Stimulated activated CD4-positive, alpha-beta T cell treated with anti-CD3 and anti-CD28 coated beads, Interleukin-1b, Interleukin-23, amount 100 ng/mL, for 1 hour (primary cell): ENCODE measurements at places on chromosomes 1 and 21.

- DNase-seq, result no peak
Measured at GRCh38 chr21:42294273-42294880, 20.8 kb downstream of the TFF3 start.

DNA sequence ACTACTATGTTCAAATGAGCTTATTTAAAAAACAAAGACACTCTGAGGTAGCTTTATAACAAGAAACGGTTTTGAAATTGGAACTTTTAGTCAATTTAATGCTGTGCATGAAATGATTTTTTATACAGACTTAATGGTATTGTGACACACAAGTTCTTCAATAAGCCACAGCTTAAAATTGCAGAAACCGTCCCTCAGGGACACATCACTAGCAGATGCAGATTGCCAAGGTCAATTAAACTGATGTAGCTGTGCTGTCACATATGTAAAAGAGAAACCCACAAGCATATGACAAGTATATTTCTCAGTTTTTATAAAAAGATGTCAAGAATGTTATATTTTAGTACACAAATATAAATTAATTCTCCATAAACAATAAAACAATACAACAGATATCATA, 366.9 kb downstream of the DPYD start:
- no peak for DNase-seq

- DNase-seq, result peak; percentile 63
Measured at GRCh38 chr1:226121587-226122400, 59.3 kb downstream of the H3-3A start.

DNA sequence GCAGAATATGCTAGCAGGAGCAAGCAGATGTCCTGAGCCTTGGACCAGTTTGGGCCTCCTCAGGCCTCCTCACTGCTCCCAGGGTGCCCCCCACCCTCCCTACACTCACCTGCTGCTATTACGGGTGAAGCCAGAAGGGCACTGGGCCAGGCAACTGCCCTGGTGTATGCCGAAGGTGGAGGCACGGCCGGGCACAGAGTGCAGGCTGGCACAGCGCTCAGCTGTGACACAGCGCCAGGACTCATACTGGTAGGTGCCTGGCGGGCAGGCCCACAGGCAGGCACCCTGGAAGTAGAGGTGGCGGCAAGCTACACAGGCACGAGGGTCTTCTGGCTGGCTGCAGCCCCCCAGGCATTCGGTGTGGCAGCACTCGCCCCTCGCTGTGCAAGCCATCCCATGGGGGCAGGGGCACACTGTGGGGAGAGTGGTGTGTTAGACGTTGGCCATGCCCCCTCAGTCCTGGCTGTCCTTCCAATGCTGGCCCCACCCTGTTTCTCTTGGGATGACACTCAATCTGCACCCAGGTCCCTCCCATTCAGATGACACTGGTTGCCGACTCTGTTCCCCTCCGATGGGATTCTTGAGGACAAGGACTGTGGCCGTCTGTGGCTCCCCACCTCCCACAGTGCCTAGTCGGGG, 7.0 kb downstream of the INSRR start:
- DNase-seq, result no peak

DNA sequence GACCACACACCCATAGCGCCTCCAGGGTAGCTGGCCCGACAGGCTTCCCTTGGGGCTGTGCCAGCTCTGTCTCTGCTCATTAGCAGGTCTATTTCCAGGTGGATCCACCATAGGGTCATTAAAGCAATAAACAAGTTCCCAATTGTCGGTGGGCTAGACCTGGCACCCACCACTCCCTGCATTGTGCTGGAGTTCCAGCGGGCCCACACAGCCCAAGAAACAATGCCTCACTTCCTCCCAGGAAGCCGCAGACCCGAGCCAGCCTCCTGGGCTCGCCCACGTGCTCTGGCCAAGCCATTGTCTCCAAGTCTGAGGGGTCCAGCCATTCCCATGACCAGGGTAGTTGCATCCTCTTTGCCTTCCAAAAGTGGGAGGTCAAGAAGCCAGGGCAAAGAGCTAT, 27.5 kb upstream of the SOX13 start:
- DNase-seq, result no peak

DNA sequence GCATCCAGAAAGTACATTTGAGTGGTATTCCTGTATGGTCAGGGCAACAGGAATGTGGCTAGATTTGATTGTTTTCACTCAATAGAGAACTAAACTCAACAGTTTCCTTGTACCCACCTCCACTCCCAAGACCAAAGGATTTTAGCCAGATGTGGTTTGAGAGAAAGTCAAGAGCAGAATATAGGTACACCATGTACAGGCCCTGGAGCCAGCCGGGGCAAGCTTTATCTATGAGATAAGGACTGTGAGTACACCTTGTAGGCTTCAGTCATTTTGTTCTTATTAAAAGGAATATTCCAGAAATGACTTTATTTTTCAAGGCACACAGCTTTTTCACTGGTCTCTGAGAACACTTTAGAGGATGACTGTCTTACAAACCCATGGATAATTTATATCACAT, 192.4 kb upstream of the JUN start:
- no peak for DNase-seq

DNA sequence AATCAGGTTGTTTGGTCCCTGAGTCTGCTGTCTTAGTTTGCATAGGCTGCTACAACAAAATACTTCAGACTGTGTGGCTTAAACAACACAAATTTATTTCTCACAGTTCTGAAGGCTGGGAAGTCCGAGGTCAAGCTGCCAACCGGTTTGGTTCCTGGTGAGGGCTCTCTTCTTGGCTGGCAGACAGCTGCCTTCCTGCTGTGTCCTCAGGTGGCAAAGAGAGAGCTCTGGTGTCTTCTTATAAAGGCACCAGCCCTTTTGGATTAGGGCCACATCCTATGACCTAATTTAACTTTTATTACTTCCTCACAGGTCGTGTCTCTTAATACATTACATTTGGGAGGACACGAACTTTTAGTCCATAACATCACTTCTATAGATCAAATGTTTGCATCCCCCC, 89.6 kb upstream of the CD34 start:
- no peak for DNase-seq

- no peak for DNase-seq
Measured at GRCh38 chr1:192954705-192955265, 104.4 kb downstream of the UCHL5 start.

DNA sequence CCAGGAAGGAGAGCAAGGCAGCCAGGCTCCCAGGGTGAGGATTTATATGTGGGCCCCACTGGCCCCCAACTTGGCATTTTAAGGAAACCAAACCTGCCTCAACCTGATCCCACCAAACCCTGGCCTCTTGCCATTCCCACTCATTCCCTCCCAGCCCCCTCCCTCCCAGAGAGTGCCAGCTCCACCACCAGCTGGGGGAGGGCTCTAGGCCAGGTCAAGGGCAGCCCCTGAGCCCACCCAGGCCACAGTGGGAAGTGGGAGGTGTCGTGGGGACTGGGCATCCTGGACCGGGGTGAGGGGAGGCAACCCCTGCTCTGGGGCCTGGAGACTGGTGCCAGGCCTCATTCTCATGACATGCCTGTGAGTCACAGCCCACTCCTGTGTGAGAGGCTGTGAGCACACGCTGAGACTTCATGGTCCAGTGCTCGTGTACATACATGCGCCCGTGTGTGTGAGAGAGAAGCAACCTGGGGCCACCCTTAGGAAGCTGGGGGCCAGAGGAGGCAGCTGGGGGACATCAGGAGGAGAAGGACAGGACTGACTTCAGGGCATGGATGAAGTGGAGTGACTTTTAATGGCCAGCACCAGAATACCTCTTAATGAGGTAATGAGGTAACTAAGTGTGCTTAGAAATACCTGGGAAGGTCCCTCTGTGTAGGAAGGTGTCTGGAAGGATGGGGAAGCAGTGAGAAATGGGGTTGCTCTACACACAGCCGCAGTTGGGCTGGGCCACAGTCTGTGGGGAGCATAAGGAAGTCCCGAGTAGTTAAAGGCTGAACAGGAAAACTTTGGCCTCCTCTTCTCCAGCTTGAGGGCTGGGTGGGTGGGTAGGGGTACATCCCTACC, at the start of gene S100A2:
TSS of gene S100A2 (minus strand) at position 316 of the 846 bp plus-strand sequence. CDS start 1,967 bp downstream, outside the sequence.
- DNase-seq, result no peak

DNA sequence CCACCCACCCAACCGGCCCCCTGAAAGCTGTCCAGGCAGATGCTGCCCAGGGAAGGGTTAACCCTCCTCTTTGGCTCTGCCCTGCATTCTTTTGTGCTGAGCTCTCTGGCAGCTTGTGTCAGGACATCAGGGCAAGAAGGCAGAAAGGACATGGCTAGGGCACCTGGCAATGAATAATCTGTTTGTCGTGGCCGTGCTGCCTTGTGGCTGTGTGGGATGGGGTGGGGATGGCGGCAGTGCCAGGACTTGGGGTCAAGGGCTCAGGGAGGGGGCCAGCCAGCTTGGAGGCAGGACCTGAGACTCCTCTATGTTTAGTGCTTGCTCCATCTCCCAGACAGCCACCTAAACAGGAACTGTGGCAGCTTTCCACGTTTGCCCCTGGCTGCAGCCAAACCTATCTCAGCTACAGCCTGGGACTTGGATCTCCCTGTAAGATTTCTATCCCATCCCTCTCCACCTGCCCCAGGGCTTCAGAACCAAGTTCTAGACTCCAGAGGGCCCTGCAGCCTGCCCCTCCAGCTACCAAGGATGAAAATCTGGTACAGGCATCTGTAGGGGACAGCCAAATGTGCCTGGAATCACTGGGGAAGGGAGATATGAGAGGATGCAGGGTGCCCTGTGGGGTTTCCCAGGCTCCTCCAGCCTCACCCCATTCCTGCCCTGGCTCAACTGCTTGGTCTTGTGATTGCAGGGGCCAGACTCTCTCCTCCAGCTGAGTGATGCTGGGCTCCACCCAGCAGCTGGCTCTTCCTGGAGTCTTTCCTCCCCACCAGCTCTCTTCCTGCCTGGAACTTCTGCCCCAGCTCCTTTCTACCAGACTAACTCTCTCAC, 9.6 kb upstream of the GPR37L1 start:
- no peak for DNase-seq

DNA sequence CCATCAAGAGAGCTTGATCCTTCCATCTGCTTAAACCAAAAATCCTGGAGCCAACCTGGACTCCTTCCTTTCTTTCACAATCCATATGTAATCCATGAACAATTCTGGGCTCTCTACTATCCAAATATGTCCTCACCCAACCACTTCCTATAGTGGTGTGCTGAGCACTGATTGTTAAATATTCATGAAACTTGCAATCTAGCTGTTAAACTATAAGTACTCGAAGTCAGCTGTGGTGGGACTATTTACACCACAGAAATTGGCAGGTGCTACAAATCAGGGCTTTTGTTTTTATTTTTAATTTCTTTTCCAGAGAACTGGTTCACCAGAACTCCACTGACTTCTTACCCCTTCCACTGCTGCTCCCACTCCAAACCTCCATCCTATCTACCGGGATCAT, 57.2 kb upstream of the KCND3 start:
- no peak for DNase-seq

DNA sequence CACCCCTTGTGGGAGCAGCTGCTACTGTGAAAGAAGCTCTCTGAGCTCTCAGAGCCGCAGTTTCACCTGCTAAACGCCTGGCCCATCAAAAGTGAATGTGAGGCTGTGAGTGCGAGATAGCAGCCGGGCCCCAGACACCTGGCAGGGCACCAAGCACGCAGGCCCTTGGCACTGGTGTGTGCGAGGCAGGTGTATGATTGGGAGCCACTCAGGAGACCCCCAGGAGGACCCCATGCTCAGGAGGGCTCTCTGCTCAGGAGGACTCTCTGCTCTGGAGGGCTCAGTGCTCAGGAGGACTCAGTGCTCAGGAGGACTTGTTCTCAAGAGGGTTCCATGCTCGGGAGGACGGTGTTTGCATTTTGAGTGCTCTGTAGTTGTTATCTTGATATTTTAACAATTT, 14.3 kb upstream of the ADARB1 start:
- DNase-seq, result no peak

DNA sequence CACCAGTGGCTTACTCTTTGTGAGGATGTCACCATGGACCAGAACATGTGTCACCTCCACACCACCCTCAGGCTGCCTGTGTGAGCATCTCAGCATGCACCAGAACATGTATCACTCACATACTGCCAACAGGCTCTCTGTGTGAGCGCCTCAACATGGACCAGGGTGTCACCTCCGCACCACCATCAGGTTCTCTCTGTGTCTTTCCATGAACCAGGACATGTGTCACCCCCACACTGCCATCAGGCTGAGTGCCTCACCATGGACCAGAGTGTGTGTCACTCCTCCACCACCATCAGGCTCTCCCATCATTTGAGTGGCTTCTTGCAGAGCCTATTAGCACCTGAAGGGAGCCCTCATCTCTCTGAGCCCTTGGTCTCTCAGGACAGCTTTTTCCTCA, 125.2 kb downstream of the ZNF648 start:
- no peak for DNase-seq

DNA sequence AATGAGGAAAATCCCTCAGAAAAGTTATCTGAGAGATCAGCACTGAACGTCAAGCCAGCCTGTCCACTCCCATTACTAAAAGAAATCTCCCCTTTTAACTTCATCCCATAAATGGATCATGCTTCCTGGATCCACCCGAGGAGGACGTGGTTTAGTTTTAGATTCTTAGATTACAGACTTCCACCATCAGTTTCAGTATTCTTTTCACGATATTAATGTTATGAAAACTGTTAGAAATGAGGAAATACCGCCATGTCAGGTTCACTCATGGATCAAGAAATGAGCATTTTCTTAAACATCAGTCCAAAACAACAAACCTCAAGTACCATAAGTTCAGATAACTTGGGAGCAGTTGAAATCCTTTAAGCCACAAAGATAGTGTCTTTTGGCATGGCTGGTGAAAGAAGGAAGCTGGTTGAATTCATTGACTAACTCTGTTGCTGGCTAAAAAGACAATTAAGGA, 49.8 kb downstream of the NFIA start:
- no peak for DNase-seq

GRCh38 chr1:208066583-208066982, 155.7 kb upstream of the CD34 start:
- DNase-seq, result no peak

- no peak for DNase-seq
Measured at GRCh38 chr1:87134625-87135328, 193.9 kb upstream of the LMO4 start.

DNA sequence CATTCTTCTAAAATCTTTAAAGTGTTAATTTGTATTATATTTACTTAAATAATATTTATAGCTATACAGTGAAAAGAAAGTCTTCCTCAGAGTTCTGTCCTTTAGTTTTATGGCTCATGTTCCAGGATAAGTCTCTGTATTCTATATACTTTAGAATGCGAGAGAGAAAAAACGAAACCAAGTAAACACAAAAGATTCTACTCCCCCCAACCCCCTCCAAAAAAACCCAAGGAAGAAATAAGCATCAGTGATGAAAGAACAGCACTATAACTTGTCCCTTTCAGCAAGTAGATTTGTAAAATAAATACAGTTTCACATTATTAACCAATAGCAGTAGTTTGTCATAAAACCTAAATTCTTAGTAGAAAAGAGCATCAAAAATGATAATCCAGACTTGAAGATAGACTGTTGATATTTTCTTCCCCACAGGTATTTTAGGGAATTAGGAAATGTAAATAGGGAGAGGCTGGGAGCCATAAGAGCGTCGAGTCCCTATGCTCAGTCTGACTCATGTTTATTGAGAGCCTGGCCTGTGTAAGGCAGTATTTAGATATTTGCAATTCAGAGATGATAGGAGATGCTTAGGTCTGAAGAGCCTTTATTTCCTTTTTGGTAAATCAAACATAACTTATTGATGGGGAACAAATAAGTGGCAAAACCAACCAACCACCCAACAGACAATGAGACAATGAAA, 35.5 kb downstream of the CDC14A start:
- no peak for DNase-seq
